ENCODE measurements at places on chromosomes 7 and 10.

GRCh38 chr10:101258179-101258885 lies 29.1 kb upstream of the LBX1 start:
- DNase-seq: no peak

GRCh38 chr10:59803714-59804113 lies 50.5 kb upstream of the MRLN start:
- DNase-seq: no peak

DNA sequence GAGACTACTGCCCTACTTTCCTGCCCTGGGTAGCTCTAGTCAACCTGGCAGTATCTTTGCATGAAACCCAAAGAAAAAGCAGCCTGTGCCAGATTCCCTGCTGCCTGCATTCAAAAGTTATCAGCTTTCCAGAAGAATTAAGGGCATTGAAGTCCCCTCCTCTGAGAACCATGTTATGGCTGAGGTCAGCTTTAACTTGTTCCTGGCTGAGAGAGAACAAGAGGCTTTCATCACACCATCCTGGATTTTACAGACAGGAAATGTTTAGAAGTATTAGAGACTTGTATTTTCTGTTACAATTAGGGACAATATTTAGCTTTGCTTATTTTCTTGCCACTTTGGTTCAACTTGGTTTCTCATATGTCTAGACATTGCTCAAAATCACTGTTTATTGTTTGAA lies 238.8 kb downstream of the ARL4A start:
- no peak for DNase-seq

DNA sequence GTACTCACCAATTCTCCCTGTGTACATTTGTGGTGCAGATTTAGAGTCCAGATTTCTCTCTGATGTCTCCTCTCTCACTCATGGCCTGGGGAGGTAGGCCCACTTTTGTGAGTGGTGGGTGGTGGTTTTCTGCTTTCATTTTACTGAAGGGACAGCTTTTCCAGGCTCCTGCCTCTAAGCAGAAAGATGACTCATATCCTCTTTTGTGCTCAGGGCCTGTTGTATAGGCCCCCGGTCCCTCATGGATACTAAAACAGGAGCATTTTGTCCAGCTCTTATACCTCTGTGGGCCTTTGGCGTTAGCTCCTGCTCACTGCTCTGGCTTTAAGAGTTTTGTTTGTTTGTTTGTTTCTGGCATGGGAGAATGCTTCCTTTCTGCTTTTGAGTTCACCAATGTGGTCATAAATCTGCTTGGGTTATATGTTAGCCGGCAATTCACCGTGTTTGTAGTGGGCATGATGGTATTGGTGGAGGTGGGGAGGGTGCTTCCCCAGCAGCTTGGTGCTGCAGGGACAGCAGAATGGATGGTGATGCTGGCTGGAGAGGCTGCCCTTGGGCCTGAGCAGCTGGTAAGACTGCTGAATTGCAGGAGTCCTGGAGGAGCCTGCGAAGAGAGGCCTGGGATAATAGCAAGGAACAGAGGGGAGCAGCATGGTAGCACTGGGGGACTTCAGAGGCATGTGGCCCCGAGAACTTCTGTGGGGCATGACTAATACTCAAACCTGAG lies 468.7 kb downstream of the RPS24 start:
- DNase-seq: no peak

DNA sequence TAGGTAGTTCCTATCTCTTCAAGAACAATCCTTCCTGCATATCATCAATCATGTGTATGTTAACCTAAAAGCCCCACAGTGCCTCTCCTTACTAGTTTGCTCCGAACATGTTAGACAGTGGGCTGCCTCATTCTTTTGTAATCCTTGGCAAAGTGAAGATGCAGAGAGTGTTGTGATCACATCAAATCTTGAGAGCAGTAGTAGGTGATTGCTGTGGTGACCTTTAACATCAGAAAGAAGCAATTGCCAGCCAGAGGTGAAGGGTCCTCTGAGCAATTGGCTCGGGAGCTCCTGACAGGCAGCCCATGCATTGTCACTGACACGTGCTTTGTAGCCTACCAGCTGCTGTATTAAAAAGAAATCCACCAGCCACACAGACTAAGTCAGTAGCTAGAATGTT lies 19.6 kb upstream of the GSTK1 start:
- no peak for DNase-seq

DNA sequence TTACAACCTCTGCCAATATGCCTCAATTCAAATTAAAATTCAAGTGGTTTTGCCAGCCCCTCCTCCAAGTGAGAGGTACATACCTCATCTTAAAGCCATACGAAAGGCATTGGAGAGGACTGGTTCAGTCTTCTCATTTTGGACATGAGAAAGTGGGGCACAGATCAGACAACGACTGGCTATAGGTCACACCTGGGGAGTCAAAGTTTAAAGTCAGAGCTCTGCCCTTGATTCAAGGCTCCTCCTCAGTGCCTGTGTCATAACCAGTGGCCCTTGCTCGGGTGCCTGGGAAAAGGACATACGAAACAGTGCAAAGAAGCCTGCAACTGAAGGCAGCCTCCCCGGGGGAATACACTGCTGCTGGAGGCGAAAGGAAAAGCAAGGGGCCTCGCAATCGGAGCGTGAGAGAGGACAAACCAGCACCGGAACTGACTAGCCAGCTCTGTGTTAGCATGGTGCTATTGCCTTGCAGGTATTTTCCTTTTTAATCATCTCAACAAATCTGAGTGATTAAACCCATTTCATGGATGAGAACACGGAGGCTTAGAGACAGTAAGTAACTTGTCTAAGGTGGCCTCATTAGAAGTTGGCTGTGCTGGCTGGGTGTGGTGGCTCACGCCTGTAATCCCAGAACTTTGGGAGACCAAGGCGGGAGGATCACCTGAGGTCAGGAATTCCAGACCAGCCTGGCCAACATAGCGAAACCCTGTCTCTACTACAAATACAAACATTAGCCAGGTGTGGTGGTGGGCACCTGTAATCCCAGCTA lies 1.1 kb upstream of the MTPAP start:
- no peak for DNase-seq

DNA sequence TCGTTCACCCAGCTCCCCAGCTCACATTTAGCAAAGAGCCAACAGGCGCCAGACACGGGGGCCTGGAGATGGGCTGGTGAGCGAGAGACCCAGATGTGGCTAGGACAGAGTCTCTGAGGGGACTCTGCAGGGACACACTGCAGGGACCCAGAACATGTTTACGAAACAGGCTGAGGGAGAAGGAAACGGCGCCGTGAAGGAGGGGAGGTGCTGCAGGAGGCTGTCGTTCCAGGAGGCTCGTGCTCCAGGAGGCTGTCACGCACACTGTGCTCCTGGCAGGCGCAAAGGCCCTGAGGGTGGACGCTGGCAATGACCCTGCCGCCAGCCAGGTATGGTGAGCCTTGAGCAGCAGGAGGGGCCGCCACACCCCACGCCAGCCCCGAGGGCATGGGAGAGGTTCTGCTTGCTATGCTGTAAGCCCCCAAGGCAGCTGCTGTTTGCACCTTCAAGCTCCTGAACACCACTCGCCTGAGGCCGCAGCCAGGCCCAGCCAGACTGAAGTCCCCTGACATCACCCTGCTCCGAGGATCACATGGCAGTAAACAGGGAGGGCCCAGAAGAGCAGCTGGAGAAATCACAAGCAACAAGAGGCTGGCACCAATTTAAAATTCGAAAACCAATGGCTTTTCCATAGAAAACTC lies 27.3 kb downstream of the ADAP1 start:
- no peak for DNase-seq

- DNase-seq: no peak
These were observed 26.7 kb downstream of the ZSCAN25 start for GRCh38 chr7:99643464-99643863.
